HFFc6 (cell line): ENCODE measurements at places on chromosomes 7 and 10.

- no peaks in the 10 kb centered on the region for H3K36me3 ChIP-seq
- H3K27ac ChIP-seq, result peak overlapping the region; percentile 51
- no peak for DNase-seq
- peaks cover 4% of the 10 kb centered on the region for H3K27me3 ChIP-seq
These were observed 20.2 kb upstream of the HPS1 start for GRCh38 chr10:98466861-98467505.

DNA sequence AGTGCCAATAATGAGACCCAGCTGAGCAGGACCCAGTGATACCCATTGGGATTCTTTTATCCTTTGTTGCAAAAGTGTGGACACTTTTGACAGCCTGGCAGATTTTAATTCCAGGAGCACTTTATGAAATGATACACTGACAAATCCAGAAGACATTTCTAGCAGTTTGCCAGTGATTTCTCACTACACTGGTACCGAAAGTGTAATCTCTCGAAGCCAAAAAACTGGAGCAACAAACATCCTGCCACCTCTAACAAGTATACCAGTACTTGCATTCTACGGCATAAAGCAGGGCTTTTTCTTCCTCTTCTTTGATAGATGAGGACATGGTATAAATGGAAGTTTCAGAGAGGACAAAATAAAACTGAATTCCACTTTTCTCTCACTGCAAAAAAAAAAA, 28.4 kb upstream of the AKR1D1 start:
- H3K27ac ChIP-seq, result no peak overlapping the region
- no peak for DNase-seq
- no peak overlapping the region for H3K4me3 ChIP-seq
- H3K27me3 ChIP-seq, result peaks cover 2% of the 10 kb centered on the region
- no peaks in the 10 kb centered on the region; the same call in 1 of the 2 replicates for H3K4me1 ChIP-seq

DNA sequence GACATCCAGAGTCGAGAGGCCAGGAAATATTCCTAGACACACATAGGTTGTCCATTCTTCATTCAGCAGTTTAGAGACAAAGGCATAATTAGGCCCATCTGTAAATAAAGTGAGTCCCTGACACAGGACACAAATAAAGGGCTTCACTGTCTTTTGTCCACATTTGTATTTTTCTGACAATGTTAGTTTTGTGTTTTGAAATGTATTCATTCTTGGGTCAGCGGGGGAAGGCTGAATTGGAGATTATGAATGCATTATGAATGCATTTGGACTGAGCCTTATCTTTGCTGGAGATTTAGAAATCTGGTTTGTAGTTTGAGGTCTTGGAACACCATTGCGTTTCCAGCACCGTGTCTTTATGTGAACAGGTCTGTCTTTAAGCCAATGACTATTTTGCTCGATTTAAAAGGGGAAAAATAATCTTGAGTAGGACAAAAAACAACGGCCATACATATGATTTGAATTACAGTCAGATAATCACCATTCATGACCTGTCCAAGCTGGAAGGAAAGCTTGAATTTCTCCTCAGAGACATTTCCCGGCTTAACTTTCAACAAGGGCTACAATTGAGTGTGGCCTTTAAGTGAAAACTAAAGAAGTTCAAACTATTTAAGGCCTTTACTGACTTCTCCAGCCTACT, 334.8 kb downstream of the WDR11 start:
- no peak for DNase-seq
- H3K4me1 ChIP-seq, result no peaks in the 10 kb centered on the region
- no peak overlapping the region for H3K27ac ChIP-seq
- H3K4me3 ChIP-seq, result no peak overlapping the region

GRCh38 chr7:43516581-43517342, 66.1 kb upstream of the STK17A start:
- H3K36me3 ChIP-seq, result no peaks in the 10 kb centered on the region
- H3K27me3 ChIP-seq, result peaks cover 9% of the 10 kb centered on the region
- DNase-seq, result no peak
- H3K4me1 ChIP-seq, result peaks cover 11% of the 10 kb centered on the region
- H3K4me3 ChIP-seq, result no peak overlapping the region
- H3K27ac ChIP-seq, result no peak overlapping the region

GRCh38 chr10:43206391-43207235, 60.3 kb downstream of the RASGEF1A start:
- DNase-seq, result no peak
- no peak overlapping the region for H3K4me3 ChIP-seq
- H3K4me1 ChIP-seq, result no peaks in the 10 kb centered on the region
- H3K27me3 ChIP-seq, result peaks cover 3% of the 10 kb centered on the region; the same call in 1 of the 2 replicates
- H3K36me3 ChIP-seq, result no peaks in the 10 kb centered on the region
- H3K27ac ChIP-seq, result no peak overlapping the region

DNA sequence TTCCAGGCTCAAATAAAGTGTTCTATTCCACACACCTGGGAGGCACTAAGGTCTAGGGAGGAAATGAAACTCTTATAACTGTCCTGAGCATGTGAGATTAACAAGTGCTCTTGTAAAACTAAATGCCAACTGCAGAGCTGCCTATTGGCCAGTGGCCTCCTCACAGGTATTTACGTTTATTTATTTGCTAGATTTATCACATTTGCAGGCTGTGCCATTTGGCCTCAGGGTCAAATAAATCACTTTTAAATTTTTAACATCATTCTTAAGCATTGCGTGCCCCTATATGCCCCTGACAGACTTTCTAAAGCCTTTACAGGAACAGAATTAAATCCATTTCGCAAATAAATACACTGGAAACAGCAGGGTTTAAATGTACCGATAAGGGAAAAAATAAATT, 381.8 kb upstream of the NFE2L3 start:
- DNase-seq, result no peak
- no peaks in the 10 kb centered on the region for H3K36me3 ChIP-seq
- no peaks in the 10 kb centered on the region for H3K4me1 ChIP-seq

GRCh38 chr7:105800442-105800841, 76.0 kb downstream of the ATXN7L1 start:
- no peaks in the 10 kb centered on the region for H3K36me3 ChIP-seq
- peaks cover 4% of the 10 kb centered on the region; the same call in 1 of the 2 replicates for H3K27me3 ChIP-seq

- peak; percentile 96 for DNase-seq
- peaks cover 15% of the 10 kb centered on the region; the same call in 1 of the 2 replicates for H3K36me3 ChIP-seq
- H3K4me1 ChIP-seq, result peaks cover 68% of the 10 kb centered on the region
- H3K27me3 ChIP-seq, result peaks cover 2% of the 10 kb centered on the region; the same call in 1 of the 2 replicates
- H3K4me3 ChIP-seq, result peak overlapping the region; percentile 73
These were observed 194.8 kb downstream of the FANK1 start for GRCh38 chr10:126090911-126091728.

DNA sequence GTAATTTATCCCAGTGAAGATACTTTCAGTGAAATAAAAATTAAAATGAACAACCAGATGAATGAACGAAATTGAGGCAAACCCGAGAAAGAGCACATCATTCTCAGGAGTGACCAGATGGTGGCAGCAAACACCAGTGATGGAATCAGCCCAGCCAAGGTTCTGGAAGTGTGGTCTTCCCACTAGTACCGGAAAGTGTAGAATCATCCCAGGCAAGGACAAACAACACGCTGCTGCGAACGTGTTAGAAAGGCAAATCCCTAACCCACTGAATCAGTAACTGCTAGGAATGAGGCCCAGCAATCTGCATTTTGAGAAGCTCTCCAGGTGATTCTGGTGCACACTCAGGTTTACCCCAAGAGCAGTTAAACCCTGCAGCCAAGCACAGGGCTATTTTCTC, 15.5 kb upstream of the SLC18A3 start:
- peaks cover 3% of the 10 kb centered on the region for H3K27me3 ChIP-seq
- no peaks in the 10 kb centered on the region for H3K36me3 ChIP-seq
- DNase-seq, result peak; percentile 66
- H3K4me3 ChIP-seq, result peak overlapping the region; percentile 10; the same call in 1 of the 2 replicates
